ENCODE measurements at places on chromosomes 2 and 18. TPM values are rescaled to one million over a fixed set of nuclear protein-coding genes. Genes with fewer than 3 reads are reported as not detected.

CELF4 gene
- total RNA-seq: not detected

CD302 gene
- 0.72 TPM for total RNA-seq

DNA sequence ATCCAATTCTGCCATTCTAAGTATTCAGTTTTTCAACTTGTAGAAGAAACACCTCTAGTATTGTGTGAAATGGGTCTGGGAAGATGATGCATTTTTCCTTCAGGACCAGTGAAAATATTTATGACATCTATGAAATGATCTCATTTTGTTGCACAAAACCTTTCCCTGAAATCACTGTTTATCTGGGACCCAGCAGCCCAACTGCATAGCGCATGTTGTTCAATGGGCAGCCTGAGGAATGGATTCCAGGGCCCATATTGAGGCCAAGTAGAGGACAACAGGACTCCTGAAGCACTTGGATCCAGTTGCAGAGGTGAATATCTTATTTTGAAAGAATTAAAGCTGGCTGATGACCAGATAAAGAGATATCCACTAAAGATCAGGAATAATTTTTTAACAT lies 7.3 kb downstream of the RBMS1 start:
- DNase-seq: no peak

GRCh38 chr18:13539050-13539449 lies 187.3 kb downstream of the FAM210A start:
- DNase-seq: peak; percentile 11

C2orf80 gene
- not detected for total RNA-seq

ESPNL gene
- total RNA-seq: 0.07 TPM

DNA sequence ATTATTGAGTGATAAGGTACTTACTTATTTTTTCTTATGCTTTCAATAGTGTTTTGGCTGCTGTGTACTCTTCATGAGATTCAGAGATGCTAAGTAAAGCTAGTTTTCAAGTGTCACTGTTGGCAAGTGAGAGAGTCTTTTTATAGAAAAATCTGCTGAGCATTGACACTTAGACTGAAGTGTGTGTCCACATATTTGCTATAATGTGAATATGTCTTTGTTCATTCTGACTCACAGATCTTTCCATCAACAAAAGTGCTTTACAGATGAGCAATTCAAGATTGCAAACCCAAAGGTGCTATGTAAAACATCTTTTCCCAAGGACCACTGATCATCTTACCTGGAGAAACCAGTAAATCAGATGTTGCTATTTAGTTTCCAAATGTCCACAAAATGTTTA lies 410.6 kb upstream of the FIGN start:
- no peak for DNase-seq

- no peak for DNase-seq
Observed at GRCh38 chr2:64139956-64140355, 4.3 kb downstream of the PELI1 start.

CROCC2 gene
- not detected for total RNA-seq

- peak; percentile 65 for DNase-seq
Observed at GRCh38 chr2:74146929-74147726, 584 bp downstream of the BOLA3 start.

GRCh38 chr2:36530178-36530982 lies 67.6 kb downstream of the FEZ2 start:
- no peak for DNase-seq
